ENCODE measurements at places on chromosomes 16 and 17. TPM values are rescaled to one million over a fixed set of nuclear protein-coding genes. Genes with fewer than 3 reads are reported as not detected.

The KCNH6 gene
- not detected for total RNA-seq

The TBX4 gene
- 0.05 TPM for total RNA-seq

The C17orf78 gene
- total RNA-seq, result not detected

The ATF7IP2 gene
- total RNA-seq, result 42.3 TPM

The CMTM2 gene
- total RNA-seq, result 1.3 TPM

The CLEC3A gene
- not detected for total RNA-seq

The MT4 gene
- total RNA-seq, result not detected

The CCL8 gene
- total RNA-seq, result 1.9 TPM

The CD300LD gene
- total RNA-seq, result not detected

The RNF40 gene
- 47.9 TPM for total RNA-seq

The C1QTNF8 gene
- not detected for total RNA-seq

The SCN4A gene
- 0.22 TPM for total RNA-seq

The TEX14 gene
- total RNA-seq, result 0.32 TPM

The EMP2 gene
- 51.1 TPM for total RNA-seq

The SLC38A8 gene
- not detected for total RNA-seq

The DYNLRB2 gene
- total RNA-seq, result not detected

The AHSP gene
- total RNA-seq, result 1.7 TPM

The MGAT5B gene
- 0.13 TPM for total RNA-seq

The KRT27 gene
- not detected for total RNA-seq

The OTOA gene
- 0.11 TPM for total RNA-seq

The CLEC18B gene
- 0.38 TPM for total RNA-seq

The WNT9B gene
- total RNA-seq, result 0.62 TPM

The MPV17L gene
- 5.4 TPM for total RNA-seq

The SOX15 gene
- 1.1 TPM for total RNA-seq

The MMP15 gene
- total RNA-seq, result 53.5 TPM

The ANKRD13B gene
- total RNA-seq, result 8.1 TPM

The CSH2 gene
- total RNA-seq, result not detected

The MYH3 gene
- 1.5 TPM for total RNA-seq

The LCAT gene
- 29.8 TPM for total RNA-seq

The CENPV gene
- 2.9 TPM for total RNA-seq

The CCDC102A gene
- 5.5 TPM for total RNA-seq

The SLC52A1 gene
- not detected for total RNA-seq

The FKBP10 gene
- 17.7 TPM for total RNA-seq

The HAS3 gene
- total RNA-seq, result 0.38 TPM

The SOCS1 gene
- total RNA-seq, result 1.7 TPM

The CLEC10A gene
- total RNA-seq, result 3.0 TPM

The EPX gene
- not detected for total RNA-seq

The KDM6B gene
- total RNA-seq, result 22.1 TPM

The TBC1D3I gene
- total RNA-seq, result 0.38 TPM

The CCR7 gene
- total RNA-seq, result 0.32 TPM

The ITPRIPL2 gene
- 24.6 TPM for total RNA-seq

The MT1E gene
- 36.1 TPM for total RNA-seq

The HS3ST2 gene
- 0.22 TPM for total RNA-seq

The CLEC18C gene
- total RNA-seq, result 0.11 TPM

The CCL7 gene
- not detected for total RNA-seq
